ENCODE measurements at places on chromosomes 5 and 9.

GRCh38 chr5:51859624-51860023 lies 476.4 kb downstream of the ISL1 start:
- no peak overlapping the region for H3K4me3 ChIP-seq
- no peaks in the 10 kb centered on the region for H3K36me3 ChIP-seq
- no peak for DNase-seq
- no peaks in the 10 kb centered on the region for H3K4me1 ChIP-seq
- H3K27me3 ChIP-seq, result no peaks in the 10 kb centered on the region

- no peak overlapping the region for H3K4me3 ChIP-seq
- H3K36me3 ChIP-seq, result no peaks in the 10 kb centered on the region
- H3K27me3 ChIP-seq, result no peaks in the 10 kb centered on the region
- no peak for DNase-seq
These were observed 41.7 kb downstream of the TMEM167A start for GRCh38 chr5:83035373-83036100.

GRCh38 chr9:136190237-136190601 lies 14.7 kb downstream of the LHX3 start:
- peaks cover 8% of the 10 kb centered on the region for H3K4me1 ChIP-seq
- H3K36me3 ChIP-seq, result no peaks in the 10 kb centered on the region
- no peak overlapping the region for H3K4me3 ChIP-seq
- peaks cover 19% of the 10 kb centered on the region for H3K27me3 ChIP-seq
- no peak for DNase-seq
- no peak overlapping the region for H3K27ac ChIP-seq

GRCh38 chr5:163473635-163474243 lies 13.3 kb downstream of the HMMR start:
- H3K27me3 ChIP-seq, result no peaks in the 10 kb centered on the region
- H3K4me3 ChIP-seq, result no peak overlapping the region
- H3K4me1 ChIP-seq, result no peaks in the 10 kb centered on the region
- no peak for DNase-seq
- no peak overlapping the region for H3K27ac ChIP-seq

DNA sequence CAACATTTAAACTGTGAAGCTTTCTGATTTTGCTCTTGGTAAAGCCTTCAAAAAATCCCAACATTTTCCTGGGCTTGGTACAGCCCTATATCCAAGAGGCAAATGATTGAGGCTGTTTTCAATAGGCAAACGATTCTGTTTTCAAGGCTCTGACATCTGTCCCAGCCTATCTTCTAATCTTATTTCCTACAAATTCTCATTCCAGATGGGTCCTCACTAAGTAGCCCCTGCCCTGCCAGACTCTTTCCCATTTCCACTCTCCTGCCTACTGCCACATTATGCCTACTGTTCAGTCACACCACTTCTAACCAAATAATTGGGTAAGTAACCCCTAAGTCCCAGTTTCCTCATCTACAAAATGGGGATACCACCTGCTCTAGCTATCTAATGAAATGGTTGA lies 3.5 kb downstream of the GBA2 start:
- H3K27ac ChIP-seq, result no peak overlapping the region
- peaks cover 43% of the 10 kb centered on the region for H3K36me3 ChIP-seq
- no peak for DNase-seq
- no peaks in the 10 kb centered on the region for H3K27me3 ChIP-seq
- no peak overlapping the region for H3K4me3 ChIP-seq
- peaks cover 48% of the 10 kb centered on the region for H3K4me1 ChIP-seq

GRCh38 chr9:116100711-116101121 lies 52.9 kb upstream of the PAPPA start:
- H3K27me3 ChIP-seq, result no peaks in the 10 kb centered on the region
- no peaks in the 10 kb centered on the region for H3K36me3 ChIP-seq
- no peaks in the 10 kb centered on the region for H3K4me1 ChIP-seq
- H3K4me3 ChIP-seq, result no peak overlapping the region
